ENCODE measurements at places on chromosomes 7 and 10. TPM values are rescaled to one million over a fixed set of nuclear protein-coding genes. Genes with fewer than 3 reads are reported as not detected.

The INSYN2A gene
- not detected for polyA plus RNA-seq

The DNAJC30 gene
- polyA plus RNA-seq = 8.3 TPM

The LAMB1 gene
- polyA plus RNA-seq = not detected

The OLAH gene
- polyA plus RNA-seq = 1.4 TPM

The ANK3 gene
- polyA plus RNA-seq = 31.7 TPM

The ACTL6B gene
- polyA plus RNA-seq = not detected

The IFIT1B gene
- polyA plus RNA-seq = not detected

The MDH2 gene
- 159 TPM for polyA plus RNA-seq

The TCERG1L gene
- polyA plus RNA-seq = not detected

The CABCOCO1 gene
- not detected for polyA plus RNA-seq

The MMP21 gene
- polyA plus RNA-seq = not detected

The SP4 gene
- 8.2 TPM for polyA plus RNA-seq

The POP7 gene
- polyA plus RNA-seq = 49.9 TPM

The LRIT1 gene
- not detected for polyA plus RNA-seq

The STOX1 gene
- polyA plus RNA-seq = 0.21 TPM

The TAS2R41 gene
- not detected for polyA plus RNA-seq

The MEIG1 gene
- polyA plus RNA-seq = 0.62 TPM

The GIMAP1 gene
- 36.6 TPM for polyA plus RNA-seq

The EN2 gene
- polyA plus RNA-seq = not detected

The LRRC18 gene
- not detected for polyA plus RNA-seq

The CFTR gene
- polyA plus RNA-seq = not detected

The VAX1 gene
- polyA plus RNA-seq = not detected

The CPA4 gene
- not detected for polyA plus RNA-seq

The GHRHR gene
- polyA plus RNA-seq = not detected

The TAS2R5 gene
- 0.33 TPM for polyA plus RNA-seq

The CFAP58 gene
- not detected for polyA plus RNA-seq

The AKR1E2 gene
- polyA plus RNA-seq = 2.3 TPM

The PPP1R9A gene
- not detected for polyA plus RNA-seq

The HABP2 gene
- not detected for polyA plus RNA-seq

The MET gene
- not detected for polyA plus RNA-seq

The COL1A2 gene
- polyA plus RNA-seq = not detected

The NPTX2 gene
- not detected for polyA plus RNA-seq

The CYP3A5 gene
- polyA plus RNA-seq = 0.19 TPM

The KIAA1549 gene
- not detected for polyA plus RNA-seq

The LYZL2 gene
- polyA plus RNA-seq = not detected

The LANCL2 gene
- polyA plus RNA-seq = 7.0 TPM

The AGBL3 gene
- polyA plus RNA-seq = 0.42 TPM

The WEE2 gene
- polyA plus RNA-seq = not detected

The ZPBP gene
- polyA plus RNA-seq = not detected

The WIPF3 gene
- polyA plus RNA-seq = not detected

The PTPRZ1 gene
- polyA plus RNA-seq = not detected

The PKD2L1 gene
- polyA plus RNA-seq = not detected

The TFR2 gene
- 2.8 TPM for polyA plus RNA-seq

The NCF1 gene
- 3.6 TPM for polyA plus RNA-seq

The MYL7 gene
- polyA plus RNA-seq = not detected

The MSMB gene
- not detected for polyA plus RNA-seq

The DRGX gene
- polyA plus RNA-seq = not detected

The OR6B1 gene
- polyA plus RNA-seq = not detected

The BHLHA15 gene
- not detected for polyA plus RNA-seq

The ACTR1A gene
- 72.3 TPM for polyA plus RNA-seq

The BICC1 gene
- polyA plus RNA-seq = not detected

The OR2A12 gene
- not detected for polyA plus RNA-seq

The IL6 gene
- polyA plus RNA-seq = not detected

The PPIF gene
- polyA plus RNA-seq = 13.1 TPM

The PVRIG gene
- 68.2 TPM for polyA plus RNA-seq

The EIF5AL1 gene
- 0.43 TPM for polyA plus RNA-seq

The VWC2 gene
- not detected for polyA plus RNA-seq

The NAT16 gene
- not detected for polyA plus RNA-seq

The ELFN1 gene
- polyA plus RNA-seq = not detected

Measured in CD4-positive, alpha-beta memory T cell (primary cell).